Thoracic aorta (tissue), 2 donors: ENCODE measurements at places on chromosomes 13 and 19. TPM values are rescaled to one million over a fixed set of nuclear protein-coding genes. Genes with fewer than 3 reads are reported as not detected.

GRCh38 chr13:109684824-109685202 lies 101.6 kb downstream of the IRS2 start:
- H3K36me3 ChIP-seq = no peaks in the 10 kb centered on the region
- DNase-seq = no peak
- H3K27ac ChIP-seq = no peak overlapping the region
- H3K4me3 ChIP-seq = peak overlapping the region; percentile 32
- peaks cover 11% of the 10 kb centered on the region for H3K4me1 ChIP-seq

DNA sequence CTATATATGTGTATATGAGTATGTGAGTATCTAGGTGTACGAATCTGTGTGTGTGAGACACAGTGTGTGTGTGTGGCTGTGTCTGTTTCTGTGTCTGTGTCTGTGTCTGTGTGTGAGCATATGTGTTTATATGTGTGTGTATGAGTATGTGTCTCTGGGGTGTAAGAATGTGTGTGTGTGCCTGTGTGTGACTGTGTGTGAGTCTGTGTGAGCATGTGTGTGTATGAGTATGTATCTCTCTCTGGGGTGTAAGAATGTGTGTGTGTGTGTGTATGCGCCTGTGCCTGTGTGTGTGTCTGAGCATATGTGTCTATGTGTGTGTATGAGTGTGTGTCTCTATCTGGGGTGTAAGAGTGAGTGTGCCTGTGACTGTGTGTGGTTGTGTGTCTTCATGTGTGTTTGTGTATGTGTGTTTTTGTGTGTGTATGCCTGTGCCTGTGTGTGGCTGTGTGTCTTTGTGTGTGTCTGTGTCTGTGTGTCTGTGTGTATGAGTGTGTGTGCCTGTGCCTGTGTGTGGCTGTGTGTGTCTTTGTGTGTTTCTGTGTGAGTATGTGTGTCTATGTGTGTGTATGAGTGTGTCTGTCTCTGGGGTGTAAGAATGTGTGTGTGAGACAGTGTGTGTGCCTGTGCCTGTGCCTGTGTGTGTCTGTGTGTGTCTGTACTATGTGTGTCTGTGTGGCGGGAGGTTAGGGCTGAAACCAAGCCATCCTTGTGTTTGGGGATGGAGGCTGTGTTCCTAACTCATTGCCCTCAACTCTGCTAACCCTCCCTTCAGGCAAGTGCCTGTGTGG lies 11.2 kb downstream of the AXL start:
- H3K36me3 ChIP-seq = peaks cover 24% of the 10 kb centered on the region
- no peak for DNase-seq
- H3K4me1 ChIP-seq = peaks cover 28% of the 10 kb centered on the region

DNA sequence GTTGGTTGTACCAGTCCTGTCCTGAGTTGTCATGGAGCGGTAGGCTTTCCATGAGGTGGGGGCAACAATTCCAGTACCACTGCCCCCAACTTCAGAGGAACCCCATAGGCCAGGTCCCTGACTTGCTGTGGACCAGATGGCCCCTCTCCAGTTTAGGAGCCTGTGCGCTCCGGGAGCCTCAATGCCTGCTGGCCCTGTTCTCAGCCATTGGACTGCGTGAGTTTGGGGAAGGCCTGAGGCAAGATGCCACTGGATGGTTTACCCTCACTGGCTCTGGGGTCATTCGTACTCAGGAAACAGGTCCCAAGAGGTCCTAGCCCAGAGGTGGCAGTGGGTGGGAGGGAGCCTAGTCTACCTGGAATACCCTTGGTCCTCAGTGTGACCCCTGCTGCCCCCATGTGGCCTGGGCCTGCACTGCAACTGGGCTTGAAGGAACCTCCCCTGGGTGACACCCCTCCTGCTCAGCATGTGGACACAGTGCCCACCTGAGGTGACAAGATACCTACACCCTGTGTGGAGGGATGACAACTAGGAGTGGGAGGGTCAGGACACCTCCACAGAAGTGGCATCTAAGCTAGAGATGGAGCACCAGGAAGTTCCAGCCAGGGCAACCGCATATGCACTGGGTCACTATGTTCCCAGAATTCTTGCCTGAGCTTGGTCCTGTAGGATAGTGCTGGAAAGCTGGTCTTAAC lies 6.0 kb upstream of the PRR19 start:
- H3K36me3 ChIP-seq = peaks cover 35% of the 10 kb centered on the region
- H3K27ac ChIP-seq = no peak overlapping the region
- H3K27me3 ChIP-seq = no peaks in the 10 kb centered on the region
- no peak for DNase-seq
- H3K4me1 ChIP-seq = no peaks in the 10 kb centered on the region
- H3K4me3 ChIP-seq = no peak overlapping the region

- H3K4me1 ChIP-seq = no peaks in the 10 kb centered on the region
- H3K27me3 ChIP-seq = no peaks in the 10 kb centered on the region
- H3K4me3 ChIP-seq = no peak overlapping the region
- DNase-seq = no peak
- no peak overlapping the region for H3K27ac ChIP-seq
These were observed 239.7 kb downstream of the DNAJC15 start for GRCh38 chr13:43263047-43263446.

DNA sequence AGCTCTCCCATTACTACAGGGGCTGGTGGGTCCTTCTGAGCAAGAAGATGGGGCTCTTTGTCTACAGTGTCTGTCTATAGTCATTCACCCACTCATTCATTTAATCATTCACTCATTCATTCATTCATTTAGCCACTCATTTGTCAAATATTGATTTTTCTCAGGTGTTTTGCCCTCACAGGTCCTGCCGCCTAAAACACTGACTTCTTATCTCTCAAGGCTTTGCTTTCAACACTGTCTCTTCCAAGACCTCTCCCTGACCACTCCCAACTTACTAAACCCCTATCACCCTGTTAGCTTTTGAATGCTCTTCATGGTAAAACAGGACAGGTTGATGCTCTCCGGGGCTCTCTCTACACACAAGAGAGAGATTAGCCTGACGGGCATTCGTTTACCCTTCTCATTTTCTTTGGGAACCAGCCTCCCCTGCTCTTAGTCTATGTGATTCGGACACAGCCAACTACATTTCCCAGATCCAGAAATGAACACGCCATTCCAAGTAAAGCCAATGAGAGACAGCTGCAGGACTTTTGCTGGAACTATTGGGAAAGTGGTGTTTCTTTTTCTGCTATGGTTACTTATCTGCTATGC lies 22.7 kb downstream of the FAM187B start:
- H3K4me3 ChIP-seq = no peak overlapping the region
- H3K4me1 ChIP-seq = no peaks in the 10 kb centered on the region
- H3K36me3 ChIP-seq = no peaks in the 10 kb centered on the region
- no peak for DNase-seq
- no peaks in the 10 kb centered on the region for H3K27me3 ChIP-seq

- H3K4me3 ChIP-seq = peak overlapping the region; percentile 99
- no peaks in the 10 kb centered on the region for H3K36me3 ChIP-seq
- H3K27ac ChIP-seq = peak overlapping the region; percentile 79
- no peak for DNase-seq
- H3K27me3 ChIP-seq = no peaks in the 10 kb centered on the region
- H3K4me1 ChIP-seq = peaks cover 21% of the 10 kb centered on the region
These were observed 822 bp upstream of the ZBTB7A start for GRCh38 chr19:4067396-4068046.

DNA sequence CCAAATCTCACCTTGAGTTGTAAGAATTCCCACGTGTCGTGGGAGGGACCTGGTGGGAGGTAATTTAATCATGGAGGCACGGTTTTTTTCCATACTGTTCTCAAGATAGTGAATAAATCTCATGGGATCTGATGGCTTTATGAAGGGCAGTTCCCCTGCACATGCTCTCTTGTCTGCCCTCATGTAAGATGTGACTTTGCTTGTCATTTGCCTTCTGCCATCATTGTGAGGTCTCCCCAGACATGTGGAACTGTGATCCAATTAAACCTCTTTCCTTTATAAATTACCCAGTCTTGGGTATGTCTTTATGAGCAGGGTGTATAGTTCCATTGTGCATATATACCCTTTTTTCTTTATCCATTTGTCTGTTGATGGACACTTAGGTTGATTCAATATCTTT lies 13.1 kb downstream of the SCEL start:
- DNase-seq = no peak
- H3K36me3 ChIP-seq = no peaks in the 10 kb centered on the region
- H3K27ac ChIP-seq = no peak overlapping the region
- H3K4me3 ChIP-seq = no peak overlapping the region
- no peaks in the 10 kb centered on the region for H3K27me3 ChIP-seq

- H3K27me3 ChIP-seq = no peaks in the 10 kb centered on the region
- no peaks in the 10 kb centered on the region for H3K36me3 ChIP-seq
- H3K27ac ChIP-seq = no peak overlapping the region
- H3K4me1 ChIP-seq = peaks cover 4% of the 10 kb centered on the region
- no peak for DNase-seq
These were observed 26.4 kb upstream of the IGFL1 start for GRCh38 chr19:46202872-46203860.

DNA sequence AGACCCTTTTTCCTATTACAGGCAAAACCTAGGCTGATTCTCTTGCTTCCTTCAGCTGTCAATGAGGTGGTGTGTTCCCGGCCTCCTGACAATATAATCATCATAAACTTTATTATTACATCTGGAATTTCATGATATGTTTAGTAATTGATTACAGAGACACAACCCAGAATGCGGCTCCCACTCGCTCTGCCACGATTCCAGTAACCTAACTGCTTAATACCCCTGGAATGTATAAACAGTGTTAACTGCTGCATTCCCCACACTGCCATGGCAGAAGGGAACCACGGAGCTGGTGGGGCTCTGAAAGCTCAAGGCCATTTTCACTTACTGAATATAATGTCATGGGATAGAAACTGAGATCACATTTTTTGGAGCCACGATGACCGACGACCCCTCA lies 17.1 kb downstream of the TSHZ3 start:
- H3K4me1 ChIP-seq = no peaks in the 10 kb centered on the region
- no peak overlapping the region for H3K4me3 ChIP-seq
- no peak for DNase-seq
- no peaks in the 10 kb centered on the region for H3K36me3 ChIP-seq
- H3K27ac ChIP-seq = no peak overlapping the region
- no peaks in the 10 kb centered on the region for H3K27me3 ChIP-seq

GRCh38 chr19:40704491-40705361 lies 12.0 kb downstream of the COQ8B start:
- no peaks in the 10 kb centered on the region for H3K27me3 ChIP-seq
- no peak overlapping the region for H3K4me3 ChIP-seq
- H3K4me1 ChIP-seq = no peaks in the 10 kb centered on the region
- no peak overlapping the region for H3K27ac ChIP-seq

GRCh38 chr19:42352301-42353259 lies 27.1 kb downstream of the MEGF8 start:
- H3K36me3 ChIP-seq = peaks cover 18% of the 10 kb centered on the region
- no peak for DNase-seq
- H3K4me1 ChIP-seq = no peaks in the 10 kb centered on the region
- H3K4me3 ChIP-seq = no peak overlapping the region
- no peaks in the 10 kb centered on the region for H3K27me3 ChIP-seq

GRCh38 chr13:79909644-79910043 lies 428.7 kb downstream of the NDFIP2 start:
- H3K36me3 ChIP-seq = no peaks in the 10 kb centered on the region
- no peaks in the 10 kb centered on the region for H3K27me3 ChIP-seq
- H3K4me3 ChIP-seq = no peak overlapping the region

DNA sequence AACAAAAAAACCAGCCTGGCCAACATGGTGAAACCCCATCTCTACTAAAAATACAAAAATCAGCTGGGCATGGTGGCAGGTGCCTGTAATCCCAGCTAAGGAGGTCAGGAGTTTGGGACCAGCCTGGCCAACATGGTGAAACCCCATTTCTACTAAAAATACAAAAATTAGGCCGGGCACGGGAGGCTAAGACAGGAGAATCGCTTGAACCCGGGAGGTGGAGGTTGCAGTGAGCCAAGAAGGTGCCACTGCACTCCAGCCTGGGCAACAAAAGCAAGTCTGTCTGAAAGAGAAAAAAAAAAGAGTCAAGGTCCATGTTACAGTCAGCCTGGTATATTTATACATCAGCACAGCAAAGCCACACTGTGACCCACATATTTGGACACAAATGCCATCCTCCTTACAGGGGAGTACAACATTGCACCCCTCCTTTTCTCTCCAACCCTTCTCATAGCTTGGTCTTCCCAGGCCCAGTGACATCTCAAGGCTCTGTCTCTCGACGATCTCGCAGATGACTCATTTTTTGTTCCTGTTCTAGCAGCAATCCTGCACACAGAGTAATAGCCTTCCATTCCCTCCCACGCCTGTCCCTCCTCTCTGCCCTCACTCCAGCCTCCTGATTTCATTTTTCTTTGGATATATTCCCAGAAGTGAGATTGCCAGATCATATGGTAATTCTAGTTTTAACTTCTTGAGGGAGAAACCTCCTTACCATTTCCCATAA lies 21.0 kb upstream of the DPP9 start:
- peaks cover 14% of the 10 kb centered on the region for H3K4me1 ChIP-seq
- DNase-seq = no peak
- no peaks in the 10 kb centered on the region for H3K27me3 ChIP-seq
- H3K36me3 ChIP-seq = no peaks in the 10 kb centered on the region

- no peaks in the 10 kb centered on the region for H3K27me3 ChIP-seq
- H3K27ac ChIP-seq = peak overlapping the region; percentile 76
- no peak for DNase-seq
- H3K4me3 ChIP-seq = peak overlapping the region; percentile 87
- no peaks in the 10 kb centered on the region for H3K36me3 ChIP-seq
These were observed 437 bp downstream of the SMARCA4 start for GRCh38 chr19:10961073-10961860.

- H3K27ac ChIP-seq = no peak overlapping the region
- no peaks in the 10 kb centered on the region for H3K36me3 ChIP-seq
These were observed 29.2 kb upstream of the MPHOSPH8 start for GRCh38 chr13:19604306-19604705.

- H3K4me3 ChIP-seq = no peak overlapping the region
- H3K27me3 ChIP-seq = no peaks in the 10 kb centered on the region
- H3K4me1 ChIP-seq = no peaks in the 10 kb centered on the region
- H3K36me3 ChIP-seq = no peaks in the 10 kb centered on the region
These were observed 93.9 kb downstream of the UBL3 start for GRCh38 chr13:29756506-29756905.

- no peak overlapping the region for H3K27ac ChIP-seq
- no peak overlapping the region for H3K4me3 ChIP-seq
- no peaks in the 10 kb centered on the region for H3K4me1 ChIP-seq
- H3K36me3 ChIP-seq = no peaks in the 10 kb centered on the region
- no peaks in the 10 kb centered on the region for H3K27me3 ChIP-seq
These were observed 71.9 kb downstream of the FLT1 start for GRCh38 chr13:28423010-28423409.

GRCh38 chr19:7200736-7201135 lies 93.5 kb downstream of the INSR start:
- no peaks in the 10 kb centered on the region for H3K27me3 ChIP-seq
- no peak for DNase-seq
- no peak overlapping the region for H3K4me3 ChIP-seq
- H3K36me3 ChIP-seq = no peaks in the 10 kb centered on the region
- no peak overlapping the region for H3K27ac ChIP-seq

GRCh38 chr13:23411706-23412105 lies 21.8 kb downstream of the SACS start:
- H3K4me1 ChIP-seq = peaks cover 21% of the 10 kb centered on the region
- no peak overlapping the region for H3K4me3 ChIP-seq
- no peaks in the 10 kb centered on the region for H3K27me3 ChIP-seq
- no peak for DNase-seq
- H3K36me3 ChIP-seq = no peaks in the 10 kb centered on the region
- H3K27ac ChIP-seq = no peak overlapping the region

Gene URAD
- total RNA-seq = not detected

Gene SLC6A16
- total RNA-seq = 2.4 TPM

Gene ICAM5
- 0.49 TPM for total RNA-seq

Gene SIGLEC8
- 0.41 TPM for total RNA-seq

Gene SAE1
- total RNA-seq = 50.8 TPM

Gene CALR3
- not detected for total RNA-seq

Gene ZNF135
- 7.6 TPM for total RNA-seq

Gene PRR20A
- not detected for total RNA-seq

Gene INSL3
- not detected for total RNA-seq

Gene PTGIR
- 106 TPM for total RNA-seq

Gene CLEC4M
- total RNA-seq = not detected

Gene NCR1
- total RNA-seq = 2.2 TPM

Gene PLA2G4C
- total RNA-seq = 24.2 TPM
